Activated CD4-positive, alpha-beta T cell treated with anti-CD3 and anti-CD28 coated beads, Interleukin-2, amount 50 U/mL, for 4 hours (primary cell): ENCODE measurements at places on chromosomes 16 and 17.

- DNase-seq = no peak
These were observed 357.2 kb upstream of the TNRC6C start for GRCh38 chr17:77601054-77601979.

GRCh38 chr16:17470908-17471718, at the start of gene XYLT1:
TSS of gene XYLT1 (minus strand) at chr16:17470960. CDS start at chr16:17470796, 164 bp downstream.
- peak; percentile 52 for DNase-seq

GRCh38 chr17:10368561-10368960, 4.2 kb downstream of the MYH13 start:
- no peak for DNase-seq

DNA sequence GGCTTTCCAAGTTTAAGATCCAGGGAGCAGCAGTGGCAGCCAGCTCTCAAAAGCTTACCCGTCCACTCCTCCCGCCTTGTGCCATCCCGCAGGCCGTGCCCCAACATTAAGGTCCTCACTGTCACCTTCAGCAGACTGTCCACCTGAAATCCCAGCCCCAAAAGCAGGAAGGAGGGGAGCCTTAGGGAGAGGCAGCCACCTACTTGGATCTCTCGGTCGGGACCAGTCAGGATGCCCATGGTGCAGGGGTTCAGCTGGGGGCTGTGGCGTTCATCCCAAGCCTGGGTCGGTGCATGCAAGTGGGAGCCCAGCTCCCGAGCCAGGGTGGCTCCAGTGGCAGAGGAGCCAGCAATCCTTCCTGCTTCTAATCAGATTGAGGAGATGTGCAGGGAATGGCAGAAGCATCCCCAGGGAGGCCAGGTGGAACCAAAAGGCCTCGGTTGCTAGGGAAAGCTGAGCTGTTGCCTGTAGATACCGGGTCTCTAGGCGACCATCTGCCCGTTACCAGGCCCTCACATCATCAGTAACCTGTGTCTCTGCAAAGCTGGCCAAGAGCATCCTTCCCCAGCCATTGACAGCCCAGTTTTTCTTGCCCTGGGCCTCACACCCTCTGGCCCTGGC, 24.6 kb downstream of the CNGB1 start:
- DNase-seq = no peak

- no peak for DNase-seq
These were observed 28.9 kb downstream of the CMIP start for GRCh38 chr16:81473558-81473957.

DNA sequence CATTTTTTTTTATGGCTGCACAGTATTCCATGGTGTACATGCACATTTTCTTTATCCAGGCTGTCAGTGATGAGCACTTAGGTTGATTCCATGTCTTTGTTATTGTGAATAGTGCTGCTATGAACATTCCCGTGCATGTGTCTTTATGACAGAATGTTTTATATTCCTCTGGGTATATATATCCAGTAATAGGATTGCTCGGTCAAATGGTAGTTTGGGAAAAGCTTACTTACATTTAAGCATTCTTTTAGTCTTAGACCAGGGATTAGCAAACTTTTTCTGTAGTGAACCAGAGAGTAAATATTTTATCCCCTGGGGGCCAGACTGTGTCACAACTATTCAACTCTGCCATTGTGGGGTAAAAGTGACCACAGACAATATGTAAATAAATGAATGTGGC, 40.2 kb downstream of the MED13 start:
- no peak for DNase-seq

DNA sequence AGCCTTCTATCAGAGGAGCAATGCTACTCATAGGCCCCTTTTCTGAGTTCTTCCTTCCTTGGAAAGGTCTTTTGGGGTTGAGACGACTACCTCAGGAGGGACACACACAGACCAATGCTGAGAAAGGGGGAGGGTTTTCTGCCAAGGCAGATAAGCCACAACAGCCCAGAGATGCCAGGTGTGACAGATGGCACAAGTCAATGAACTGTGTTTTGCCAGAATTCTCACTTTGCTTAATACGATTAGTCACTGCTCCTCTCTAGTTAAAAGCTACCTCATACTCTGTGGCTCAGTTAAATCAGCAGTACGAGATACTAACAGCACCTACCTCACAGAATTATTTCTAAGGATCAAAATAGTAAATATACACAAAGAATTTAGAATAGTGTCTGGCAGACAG, 8.0 kb downstream of the BRD7 start:
- DNase-seq = no peak

DNA sequence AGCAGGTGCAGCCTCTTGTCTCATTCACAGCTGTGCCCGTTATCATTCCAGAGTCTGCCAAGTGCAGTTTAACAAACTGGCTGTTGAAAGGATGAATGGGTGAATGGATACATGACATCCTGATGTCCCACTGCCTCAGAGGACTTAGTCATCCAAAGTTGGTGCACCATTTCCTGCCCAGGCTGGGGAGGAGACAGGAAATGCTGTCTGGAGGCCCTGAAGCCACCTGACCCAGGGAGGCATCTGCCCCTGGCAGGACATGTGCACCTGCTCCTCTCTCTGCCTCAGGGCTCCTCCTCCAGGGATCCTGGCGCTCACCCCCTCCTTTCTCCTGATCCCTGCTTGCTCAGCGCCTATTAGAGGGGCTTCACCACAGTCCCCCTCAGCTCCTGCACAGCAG, 1.8 kb upstream of the CD300C start:
- DNase-seq = no peak

DNA sequence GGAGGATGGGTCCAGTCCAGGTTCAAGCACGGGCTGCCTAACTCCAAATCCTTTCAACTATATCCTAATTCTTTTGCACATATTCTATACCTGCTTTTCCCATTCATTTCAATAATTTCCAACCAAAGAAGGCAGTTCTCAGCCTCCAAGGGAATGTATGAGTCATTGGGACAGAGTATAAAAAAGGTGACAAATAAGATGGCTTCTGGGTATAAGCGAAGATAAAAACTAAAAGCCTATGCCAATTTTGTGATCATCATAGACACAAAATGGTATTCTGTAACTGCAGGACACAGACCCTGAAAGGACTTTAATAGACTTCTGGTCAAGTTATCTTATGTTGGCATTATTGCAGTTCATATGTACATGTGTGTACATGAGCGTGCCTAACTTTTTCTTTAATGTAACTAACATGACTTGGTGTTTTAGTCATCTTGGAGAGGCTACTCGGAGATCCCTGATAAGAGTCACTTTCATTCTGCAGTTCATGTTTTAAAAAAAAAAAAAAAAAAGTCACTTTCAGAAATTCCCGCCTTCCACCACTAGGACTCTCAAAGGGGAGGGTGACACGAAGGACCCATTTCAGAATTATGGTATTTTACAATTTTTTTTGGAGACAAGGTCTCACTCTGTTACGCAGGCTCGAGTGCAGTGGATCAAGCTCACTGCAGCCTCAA, 17.3 kb downstream of the COG1 start:
- DNase-seq = no peak

DNA sequence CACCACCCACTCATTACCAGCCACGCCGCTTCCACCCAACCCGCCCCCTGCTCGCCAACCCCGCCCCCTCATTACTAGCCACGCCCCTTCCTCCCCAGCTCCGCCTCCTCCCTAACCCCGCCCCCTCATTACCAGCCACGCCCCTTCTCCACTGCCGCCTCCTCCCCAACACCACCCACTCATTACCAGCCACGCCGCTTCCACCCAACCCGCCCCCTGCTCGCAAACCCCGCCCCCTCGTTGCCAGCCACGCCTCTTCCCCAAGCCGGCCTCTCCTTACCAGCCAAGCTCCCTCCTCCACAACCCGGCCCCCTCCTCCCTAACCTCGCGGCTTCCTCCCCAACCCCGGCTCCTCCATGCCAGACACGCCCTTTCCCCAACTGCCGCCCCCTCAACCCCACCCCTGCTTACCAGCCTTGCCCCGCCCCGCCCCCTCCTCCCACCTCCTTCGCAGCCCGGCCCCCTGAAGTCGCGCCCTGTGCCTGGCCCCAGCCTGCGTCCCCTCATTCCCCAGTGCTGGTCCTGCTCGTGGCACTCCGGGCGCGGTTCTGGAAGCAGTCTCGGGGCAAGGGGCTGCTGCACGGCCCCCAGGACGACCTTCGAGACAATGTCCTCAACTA, 7.3 kb downstream of the SLC22A31 start:
- no peak for DNase-seq

DNA sequence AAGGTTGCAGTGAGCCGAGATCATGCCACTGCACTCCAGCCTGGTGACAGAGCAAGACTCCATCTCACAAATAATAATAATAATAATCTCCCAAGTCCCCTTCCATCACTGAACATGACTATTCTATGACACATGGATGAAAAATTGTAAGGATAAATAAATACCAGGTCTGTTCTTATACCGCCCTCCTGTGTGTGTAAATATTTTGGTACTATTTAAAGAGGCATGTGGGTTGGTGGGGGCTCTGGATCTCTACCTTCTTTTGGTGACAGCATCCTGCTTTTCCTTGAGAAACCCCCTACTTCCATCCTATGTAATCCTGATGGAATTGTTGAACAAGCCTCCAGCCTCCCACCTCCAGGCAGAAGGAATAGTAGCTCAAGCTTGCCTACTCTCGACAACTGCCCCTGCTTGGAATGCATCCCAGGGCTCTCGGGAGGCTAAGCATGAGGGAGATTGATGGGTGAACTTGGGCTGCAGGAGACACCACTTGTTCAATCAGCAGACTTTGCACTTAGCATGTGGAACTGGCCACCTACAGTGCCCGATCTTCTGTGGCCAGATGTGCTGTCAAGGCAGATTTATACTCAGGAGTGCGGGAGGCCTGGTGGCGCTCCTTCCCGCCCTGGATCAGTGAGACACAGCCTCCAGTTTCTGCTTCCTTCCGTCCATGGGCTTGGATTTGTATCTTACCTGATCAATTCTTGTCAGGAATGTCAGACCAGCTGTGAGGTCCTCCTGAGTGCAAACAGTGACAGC, 287.4 kb downstream of the SLC39A11 start:
- DNase-seq = no peak

DNA sequence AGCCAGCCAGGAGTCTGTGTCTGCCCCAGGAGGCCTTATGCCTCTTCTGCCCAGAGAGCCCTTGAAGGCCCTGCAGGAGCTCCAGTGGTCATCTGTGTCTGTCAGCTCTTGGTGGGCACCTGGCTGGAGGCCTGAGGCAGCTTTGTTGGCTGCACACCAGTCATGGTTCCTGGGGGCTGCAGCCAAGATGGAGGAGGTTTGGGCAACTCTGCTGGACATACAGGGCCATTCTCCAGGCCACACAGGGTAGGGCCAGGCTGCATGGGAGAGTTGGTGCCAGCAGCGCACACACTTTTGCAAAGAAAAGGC, 29.4 kb downstream of the B9D1 start:
- DNase-seq = no peak

- no peak for DNase-seq
These were observed 148.7 kb upstream of the SDK2 start for GRCh38 chr17:73792994-73793393.

- no peak for DNase-seq
These were observed 3.9 kb downstream of the NLRP1 start for GRCh38 chr17:5580367-5580766.

DNA sequence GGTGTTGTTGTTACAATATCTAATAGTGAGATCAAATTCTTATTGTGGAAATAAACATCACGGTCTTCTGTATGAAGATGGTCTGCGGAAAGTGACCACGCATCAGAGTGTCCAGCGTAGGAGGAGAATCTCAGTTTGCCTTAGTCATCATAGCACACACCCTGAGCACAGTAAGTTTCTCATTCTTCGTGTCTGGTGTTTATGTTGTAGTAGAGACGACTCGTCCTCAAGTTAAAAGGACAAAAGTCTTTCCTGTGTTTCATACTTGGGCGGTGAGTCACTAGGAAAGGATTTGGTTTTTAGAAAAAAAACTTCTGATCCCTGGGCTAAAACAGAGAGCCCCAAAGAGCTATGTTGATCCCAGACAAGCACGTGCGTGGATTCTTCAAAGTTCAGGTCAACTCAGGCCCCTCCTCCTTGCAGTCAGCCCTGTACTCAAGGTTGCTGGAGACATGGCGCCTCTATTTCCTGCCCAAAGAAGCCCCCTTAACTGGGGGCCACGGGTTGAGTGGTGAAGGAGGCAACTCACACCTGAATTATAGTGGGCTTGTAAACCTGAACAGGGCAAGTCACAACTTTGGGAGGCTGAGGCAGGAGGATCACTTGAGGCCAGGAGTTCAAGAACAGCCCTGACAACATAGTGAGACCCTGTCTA, 170.4 kb downstream of the ZFHX3 start:
- DNase-seq = no peak

- DNase-seq = no peak
These were observed 10.5 kb upstream of the FBXL19 start for GRCh38 chr16:30912794-30913412.

GRCh38 chr17:66978514-66979061, 14.1 kb downstream of the CACNG4 start:
- no peak for DNase-seq

GRCh38 chr17:78682363-78682762, 99.7 kb downstream of the CYTH1 start:
- no peak for DNase-seq

GRCh38 chr17:81322271-81323082, 27.4 kb upstream of the SLC38A10 start:
- peak; percentile 21 for DNase-seq

DNA sequence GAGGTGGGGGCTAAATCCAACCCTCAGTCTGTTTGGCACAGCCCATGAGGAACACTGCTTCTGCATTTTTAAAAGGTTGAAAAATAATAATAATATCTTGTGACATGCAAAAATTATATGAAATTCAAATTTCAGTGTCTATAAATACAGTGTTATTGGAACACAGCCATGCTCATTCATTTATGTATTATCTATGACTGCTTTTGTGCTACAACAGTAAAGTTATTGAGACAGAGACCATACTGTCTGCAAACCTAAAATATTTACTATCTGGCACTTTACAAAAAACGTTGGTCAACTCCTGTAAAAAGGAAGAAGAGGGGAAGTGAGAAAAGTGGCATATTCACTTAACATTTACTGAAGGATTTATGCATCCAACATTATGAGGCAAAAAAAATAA, 3.1 kb downstream of the ABCA5 start:
- no peak for DNase-seq

- no peak for DNase-seq
These were observed 258.6 kb downstream of the CBLN1 start for GRCh38 chr16:49023050-49023449.

- no peak for DNase-seq
These were observed 730.7 kb downstream of the CDH11 start for GRCh38 chr16:64391063-64391600.

- DNase-seq = no peak
These were observed 26.8 kb upstream of the ELAC2 start for GRCh38 chr17:13044572-13045065.

DNA sequence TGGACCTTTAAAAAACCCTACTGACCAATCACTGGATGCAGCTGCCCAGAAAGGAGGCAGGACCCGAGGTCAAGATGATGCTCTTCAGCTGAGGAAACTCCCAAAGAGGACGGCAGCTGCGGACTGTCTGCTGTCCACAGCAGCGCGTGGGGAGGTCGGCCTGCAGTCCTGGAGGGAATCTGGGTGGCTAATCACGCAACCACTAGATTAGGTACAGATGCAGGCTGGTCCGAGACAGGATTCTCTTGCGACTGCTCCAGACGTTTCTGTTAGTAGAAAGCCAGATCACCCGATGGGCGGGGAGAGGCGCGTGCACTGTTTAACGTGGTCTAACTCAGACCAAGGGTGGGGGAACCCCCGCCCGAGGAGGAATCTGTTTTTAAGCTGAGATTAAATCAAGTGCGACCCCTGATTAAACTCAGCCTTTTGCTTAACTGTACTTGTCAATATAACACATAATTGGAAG, 8.8 kb downstream of the CTRB2 start:
- no peak for DNase-seq

GRCh38 chr17:63445571-63445953, 544 bp downstream of the CYB561 start:
- peak; percentile 72 for DNase-seq
